ENCODE measurements at places on chromosomes 6 and 20.

DNA sequence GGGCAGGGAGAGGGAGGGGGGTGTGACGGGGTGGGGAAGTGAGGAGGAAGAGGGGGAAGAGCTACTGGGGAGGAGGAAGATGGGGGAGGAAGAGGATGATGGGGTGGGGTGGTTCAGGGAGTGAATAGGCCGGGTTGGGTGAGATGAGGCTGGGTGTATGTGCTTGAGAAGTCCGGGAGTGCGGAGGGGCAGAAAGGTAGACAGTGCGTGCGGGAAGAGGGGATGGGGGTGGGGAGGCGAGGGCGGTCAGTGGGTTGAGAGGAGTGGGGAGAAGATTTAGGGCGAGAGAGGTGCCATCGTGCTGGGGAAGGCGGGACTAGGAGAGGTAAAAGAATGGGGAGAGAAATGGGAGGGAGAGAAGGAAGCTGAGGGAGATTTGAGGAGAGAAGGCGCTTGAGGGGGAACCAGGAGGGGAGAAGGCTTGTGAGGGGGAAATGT is 30.9 kb upstream of the NOTCH4 start:
- DNase-seq = no peak

- DNase-seq = no peak
Observed at GRCh38 chr20:37301120-37301519, 11.7 kb downstream of the MANBAL start.

GRCh38 chr20:46081074-46081473 is 8.7 kb downstream of the NCOA5 start:
- no peak for DNase-seq

- no peak for DNase-seq
Observed at GRCh38 chr6:132751306-132751705, 6.4 kb downstream of the VNN2 start.

- no peak for DNase-seq
Observed at GRCh38 chr6:150312395-150312794, 56.4 kb upstream of the IYD start.

DNA sequence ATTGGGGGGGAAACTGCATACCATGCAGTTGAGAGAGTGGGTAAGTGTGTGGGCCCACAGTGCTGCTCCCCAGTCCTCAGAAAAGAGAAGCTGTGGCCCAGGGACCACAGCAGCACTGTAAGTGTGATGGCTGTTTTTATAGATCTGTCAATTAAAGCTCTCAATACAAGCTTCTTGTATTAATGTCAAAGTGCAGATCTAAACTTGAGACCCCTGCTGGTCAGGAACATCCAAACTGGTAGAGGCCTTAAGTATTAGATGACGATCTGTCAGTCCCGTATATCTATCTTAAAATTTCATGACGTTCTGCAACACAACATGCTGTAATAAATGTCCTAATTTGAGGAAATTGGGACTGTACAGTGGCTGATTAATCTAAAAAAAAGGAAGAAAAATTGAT is 74.8 kb downstream of the TULP4 start:
- no peak for DNase-seq

GRCh38 chr6:5112066-5112799 is 27.1 kb downstream of the PPP1R3G start:
- DNase-seq = no peak

- no peak for DNase-seq
Observed at GRCh38 chr20:46317685-46318177, 9.4 kb upstream of the CDH22 start.

GRCh38 chr6:2035046-2035445 is 210.4 kb downstream of the GMDS start:
- DNase-seq = no peak

DNA sequence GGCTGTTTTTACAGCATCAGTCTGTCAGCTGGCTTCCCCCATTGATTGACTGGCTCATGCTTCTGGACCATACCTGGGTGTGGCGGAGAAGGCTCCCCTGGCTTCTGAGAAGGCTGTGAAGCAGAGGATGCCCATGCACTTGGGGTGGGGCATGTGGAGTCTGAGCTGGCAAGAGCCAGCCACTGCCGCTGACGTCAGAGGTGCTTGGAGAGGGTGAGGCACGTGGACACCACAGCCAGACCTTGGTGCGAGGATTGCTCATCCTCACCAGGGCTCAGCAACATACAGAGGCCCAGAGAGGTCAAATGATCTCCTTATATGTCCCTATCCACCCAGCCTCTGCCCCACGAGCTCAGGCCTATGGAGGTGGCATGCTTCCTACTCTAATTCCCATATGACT is 211.2 kb upstream of the PMEPA1 start:
- DNase-seq = no peak

DNA sequence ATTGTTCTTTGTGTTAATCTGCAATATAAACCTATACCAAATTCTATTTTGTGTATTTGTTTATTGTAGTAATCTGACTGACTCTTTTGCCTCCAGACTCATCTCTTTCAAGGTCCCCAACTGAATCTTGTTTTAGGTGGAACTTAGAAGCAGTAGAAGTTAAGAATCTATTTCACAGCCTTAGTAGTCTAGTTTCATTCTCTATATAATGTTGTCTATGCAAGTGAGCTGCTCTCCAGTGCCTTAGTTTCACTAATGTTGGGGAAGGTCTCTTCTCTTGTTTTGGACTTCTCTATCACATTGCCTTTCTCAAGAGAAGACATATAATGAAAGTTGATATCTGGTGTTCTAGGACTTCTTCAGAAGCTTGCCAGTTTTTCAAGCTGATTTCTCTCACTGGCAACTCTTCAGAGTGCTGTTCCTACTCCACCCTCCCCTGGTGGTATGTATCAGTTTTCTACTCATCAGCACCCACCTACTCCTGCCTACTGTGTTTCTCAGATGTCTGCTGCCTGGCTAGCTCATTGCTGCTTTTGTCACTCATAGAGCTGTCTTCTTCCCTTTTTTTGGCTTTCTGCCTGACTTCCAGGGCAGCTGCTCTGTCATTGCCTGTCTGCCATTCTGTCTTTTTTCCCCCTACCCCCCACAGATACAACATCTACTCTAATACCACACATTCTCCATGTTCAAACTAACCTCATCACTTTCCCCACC is 82.1 kb downstream of the PTPRA start:
- DNase-seq = no peak

- DNase-seq = no peak
Observed at GRCh38 chr20:3677733-3678132, 4.1 kb downstream of the ADAM33 start.

DNA sequence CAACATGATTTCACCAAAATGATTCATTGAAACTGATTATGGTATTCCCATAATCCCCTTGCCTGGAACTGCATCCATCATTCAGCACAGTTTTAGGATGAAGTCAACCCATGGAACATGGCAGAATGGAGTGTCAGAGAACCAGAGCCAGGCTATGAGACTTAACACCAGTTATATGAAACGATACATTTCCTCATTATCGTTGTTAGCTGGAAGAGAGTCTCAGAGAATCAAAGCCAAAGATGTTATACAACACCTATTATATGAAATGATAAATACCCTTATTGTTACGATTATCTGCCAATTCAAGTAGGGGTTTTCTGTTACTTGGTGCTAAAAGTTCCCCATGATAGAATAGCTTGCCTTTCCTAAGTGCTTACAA is 131.2 kb downstream of the BCAS1 start:
- DNase-seq = no peak

DNA sequence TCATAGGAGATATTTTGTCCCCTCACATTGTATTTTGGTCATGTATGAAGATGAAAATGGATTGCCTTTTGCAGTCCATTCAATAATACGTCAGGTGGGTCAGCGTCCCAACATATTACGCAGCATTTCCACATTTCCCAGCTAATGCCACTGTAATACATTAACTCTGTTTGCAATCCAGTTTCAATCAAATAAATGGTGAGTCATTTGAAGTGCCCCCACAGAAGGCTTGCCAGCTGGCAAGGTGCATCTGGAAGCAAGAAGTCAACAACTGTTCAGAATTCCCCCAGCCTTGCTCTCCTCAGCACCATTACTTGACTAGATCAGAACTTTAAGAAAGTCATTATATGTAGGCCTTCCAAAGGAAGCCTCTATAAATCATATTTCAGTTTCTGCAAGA is 50.4 kb downstream of the PHACTR1 start:
- no peak for DNase-seq

DNA sequence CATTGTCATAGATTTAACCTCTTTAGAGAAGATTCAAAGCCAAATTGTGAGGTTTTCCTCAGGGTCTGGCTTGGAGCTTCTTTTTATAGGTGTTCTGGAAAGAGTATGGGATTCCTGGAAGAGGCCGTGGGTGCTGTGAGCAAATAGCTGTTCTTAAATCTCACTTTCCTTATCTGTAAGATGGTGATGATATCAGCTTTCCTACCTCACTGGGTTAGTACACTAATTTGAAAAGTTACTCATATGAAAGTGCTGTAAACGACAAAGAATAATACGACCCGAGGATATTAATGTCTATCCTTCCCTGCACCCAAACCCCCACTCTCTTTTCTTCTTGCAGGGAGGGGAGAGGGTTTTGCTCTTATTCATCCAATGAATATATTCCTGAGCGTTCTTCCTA is 116.9 kb upstream of the ENPP5 start:
- no peak for DNase-seq

DNA sequence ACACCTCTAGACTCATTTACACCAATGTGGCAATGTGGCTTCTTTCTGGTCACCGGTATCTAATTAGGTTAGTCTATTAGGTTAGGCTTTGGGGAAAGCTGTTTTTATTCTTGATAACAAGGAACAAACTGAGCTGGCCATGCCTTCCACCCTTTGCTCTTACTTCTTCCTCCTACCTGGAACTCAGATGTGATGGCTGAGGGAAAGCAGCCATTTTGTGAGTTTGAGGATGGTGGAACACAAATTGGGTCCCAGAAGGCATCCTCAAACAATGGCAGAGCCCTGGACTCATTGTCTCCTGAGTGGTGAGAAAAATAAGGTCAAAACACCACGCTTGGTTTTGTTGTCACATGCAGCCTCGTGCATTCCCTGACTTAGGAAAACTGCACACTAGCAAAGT is 7.7 kb downstream of the CDH4 start:
- DNase-seq = no peak

- no peak for DNase-seq
Observed at GRCh38 chr20:49179368-49180277, 8.5 kb downstream of the STAU1 start.

DNA sequence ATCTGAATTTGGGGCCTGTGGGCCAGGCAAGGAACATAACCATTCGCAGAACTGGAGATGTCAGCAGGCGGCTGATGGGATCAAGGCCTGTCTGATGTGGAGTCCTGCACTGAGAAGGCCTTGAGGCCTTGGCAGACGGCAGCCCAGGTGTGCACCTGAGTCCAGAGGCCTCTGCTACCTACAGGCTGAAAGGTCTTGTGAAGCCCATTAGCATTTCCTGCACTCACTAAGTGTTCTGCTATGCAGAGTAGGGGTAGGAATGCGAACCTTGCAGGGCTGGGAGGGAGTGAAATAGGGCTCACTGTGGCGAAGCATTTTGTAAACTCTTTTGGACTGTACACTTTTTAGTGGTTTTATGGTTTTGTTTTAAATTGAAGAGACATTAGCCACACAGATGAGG is 48.3 kb upstream of the RNF24 start:
- no peak for DNase-seq

DNA sequence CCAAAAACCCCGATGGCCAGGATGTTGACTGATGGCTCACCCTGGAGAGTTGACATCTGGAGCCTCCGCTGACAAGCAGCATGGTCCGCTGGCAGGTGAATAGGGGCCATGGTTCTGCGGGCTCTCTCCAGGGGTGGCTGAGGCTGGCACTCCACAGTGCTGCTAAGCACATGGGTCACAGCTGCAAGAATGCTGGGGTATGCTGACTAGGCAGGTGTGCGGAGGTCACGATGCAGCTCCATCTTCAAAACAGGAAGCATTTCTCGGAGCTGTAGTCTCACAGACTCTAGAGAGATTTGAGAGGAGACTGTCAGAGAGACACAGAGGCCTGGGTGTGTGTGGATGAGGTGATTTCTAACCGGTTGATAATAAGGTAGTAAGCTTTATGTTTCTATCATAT is 341.6 kb downstream of the NRN1 start:
- DNase-seq = no peak

DNA sequence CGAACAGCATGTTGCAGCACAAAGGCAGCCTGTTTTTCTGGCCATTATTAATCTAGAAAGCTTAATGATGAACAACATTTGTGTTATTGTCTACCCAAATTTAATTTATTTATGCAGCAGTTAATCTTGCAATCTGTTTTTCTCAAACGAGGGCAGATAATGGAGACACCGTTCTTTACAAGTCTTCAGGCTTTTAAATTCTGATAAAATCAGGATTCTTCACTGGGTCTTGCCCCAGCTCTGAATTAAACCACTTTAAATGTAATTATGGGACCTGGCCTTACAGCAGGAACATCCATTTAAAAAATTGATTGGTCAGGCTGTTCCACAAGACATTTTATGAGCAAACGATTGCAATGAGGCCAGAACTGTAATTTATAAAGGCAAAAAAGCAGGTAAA is 26.5 kb upstream of the INSM1 start:
- no peak for DNase-seq

Data from NCI-H1417 treated with DMSO at 0.1 percent for 48 hours (cell line).